ENCODE measurements at places on chromosomes 3 and 15. TPM values are rescaled to one million over a fixed set of nuclear protein-coding genes. Genes with fewer than 3 reads are reported as not detected.
A peak's percentile ranks its signal among the peaks of the same experiment; 100 is the strongest.

DNA sequence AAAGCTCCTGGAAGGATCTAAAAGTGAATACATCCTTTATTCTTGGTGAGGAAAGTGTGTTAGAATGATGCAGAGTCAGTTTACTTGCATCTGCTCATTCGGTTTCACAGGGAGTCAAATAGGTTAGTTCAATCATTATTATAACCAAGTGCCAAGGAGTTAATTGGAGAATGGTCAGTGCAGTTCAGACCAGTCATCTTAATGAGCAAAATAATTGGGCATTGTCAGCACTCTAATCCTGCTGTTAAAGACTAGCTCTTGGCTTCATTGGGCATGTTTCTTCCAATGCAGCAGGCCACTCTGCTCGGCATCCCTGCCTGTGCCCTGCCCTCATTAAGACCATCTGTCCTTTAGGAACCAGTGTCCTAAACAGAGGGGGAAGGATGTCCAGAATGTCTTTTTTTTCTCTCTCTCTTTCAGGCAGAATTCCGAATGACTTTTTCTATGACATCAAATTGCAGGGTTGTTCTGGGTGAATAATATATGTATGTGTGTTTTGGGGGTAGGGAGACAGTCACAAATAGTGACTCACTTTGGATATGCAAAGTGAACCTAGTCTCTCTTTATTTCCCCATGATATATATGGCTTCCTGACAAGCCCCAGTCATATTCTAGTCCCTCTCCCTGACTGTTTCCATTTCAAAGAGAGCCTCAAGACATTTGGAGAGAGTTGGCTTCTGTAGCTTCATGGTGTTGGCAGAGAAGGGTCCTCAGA lies 205.4 kb upstream of the TRIM42 start:
- no peak overlapping the region for H3K27ac ChIP-seq
- no peaks in the 10 kb centered on the region for H3K36me3 ChIP-seq
- no peaks in the 10 kb centered on the region for H3K27me3 ChIP-seq
- H3K4me1 ChIP-seq: no peaks in the 10 kb centered on the region
- no peak for DNase-seq

The DCUN1D1 gene
- total RNA-seq: 36.4 TPM

The PLD1 gene
- 2.0 TPM for total RNA-seq

GRCh38 chr15:59185725-59186124 lies 20.9 kb upstream of the LDHAL6B start:
- no peaks in the 10 kb centered on the region for H3K4me1 ChIP-seq
- DNase-seq: no peak
- H3K4me3 ChIP-seq: no peak overlapping the region
- no peaks in the 10 kb centered on the region for H3K27me3 ChIP-seq
- H3K36me3 ChIP-seq: no peaks in the 10 kb centered on the region

The FSTL1 gene
- not detected for total RNA-seq

GRCh38 chr3:100957261-100957986 lies 35.8 kb downstream of the ABI3BP start:
- DNase-seq: no peak
- no peaks in the 10 kb centered on the region for H3K36me3 ChIP-seq
- H3K27ac ChIP-seq: no peak overlapping the region
- no peaks in the 10 kb centered on the region for H3K27me3 ChIP-seq
- H3K4me1 ChIP-seq: no peaks in the 10 kb centered on the region

DNA sequence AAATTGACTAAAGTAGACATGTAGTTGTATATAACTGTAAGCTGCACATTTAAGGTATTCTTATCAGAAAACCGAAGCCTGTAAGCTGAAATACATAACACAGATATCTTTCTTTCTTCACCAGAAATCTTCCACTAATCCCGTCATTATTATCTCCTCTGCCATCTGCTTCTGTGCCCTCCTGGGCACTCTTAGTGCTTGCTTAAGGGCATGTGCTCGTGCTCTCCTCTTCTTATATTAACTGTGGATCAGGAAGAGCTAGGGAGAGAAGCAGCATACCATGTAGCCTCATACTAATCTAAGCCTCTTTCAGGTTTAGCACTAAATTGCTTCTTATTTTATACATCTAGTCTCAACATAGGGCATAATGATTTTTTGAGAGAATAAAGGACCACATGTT lies 60.8 kb downstream of the RIOX2 start:
- H3K4me1 ChIP-seq: peaks cover 45% of the 10 kb centered on the region
- H3K27ac ChIP-seq: peak overlapping the region; percentile 34
- no peak overlapping the region for H3K4me3 ChIP-seq
- DNase-seq: no peak

The EFCC1 gene
- not detected for total RNA-seq

- no peak overlapping the region for H3K4me3 ChIP-seq
- H3K4me1 ChIP-seq: no peaks in the 10 kb centered on the region
- H3K27me3 ChIP-seq: no peaks in the 10 kb centered on the region
- DNase-seq: no peak
- no peaks in the 10 kb centered on the region for H3K36me3 ChIP-seq
Measured at GRCh38 chr3:192273697-192274010, 453.7 kb downstream of the FGF12 start.

The CSPG4 gene
- total RNA-seq: not detected
